Inflammatory macrophage treated with lipopolysaccharide for 1 hour (primary cell): ENCODE measurements at places on chromosomes 6 and 20.

DNA sequence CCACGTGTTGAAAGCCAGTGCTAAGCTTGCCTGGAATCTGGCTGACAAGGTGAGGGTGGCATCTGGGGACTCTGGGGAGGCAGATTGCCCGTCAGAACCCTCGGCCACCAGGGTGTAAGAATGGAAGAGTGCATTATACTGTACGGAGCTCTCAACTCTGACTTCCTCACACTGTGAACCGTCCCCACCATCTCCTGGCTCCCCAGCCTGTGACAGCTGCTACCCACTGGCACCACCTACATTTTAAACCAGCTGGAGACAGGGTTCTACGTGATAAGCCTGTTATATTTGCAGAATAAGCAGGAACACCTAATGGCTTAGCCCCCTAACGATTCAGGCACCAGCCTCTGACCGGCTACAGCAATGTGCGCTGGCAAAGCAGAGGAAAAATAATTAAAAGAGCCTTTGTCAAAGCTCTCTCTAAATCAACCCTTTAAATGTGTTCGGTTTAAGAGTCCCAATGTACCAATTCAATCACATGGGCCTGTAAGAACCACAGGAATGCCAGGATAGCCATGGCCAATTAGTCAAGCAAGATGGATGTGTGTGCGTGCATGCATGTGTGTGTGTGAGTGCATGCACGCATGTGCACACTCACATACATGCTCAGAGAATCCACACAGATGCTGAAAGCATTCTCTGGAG lies 89.1 kb upstream of the TAB2 start:
- DNase-seq: no peak

GRCh38 chr6:36414481-36414880 lies 27.0 kb upstream of the ETV7 start:
- no peak for DNase-seq

DNA sequence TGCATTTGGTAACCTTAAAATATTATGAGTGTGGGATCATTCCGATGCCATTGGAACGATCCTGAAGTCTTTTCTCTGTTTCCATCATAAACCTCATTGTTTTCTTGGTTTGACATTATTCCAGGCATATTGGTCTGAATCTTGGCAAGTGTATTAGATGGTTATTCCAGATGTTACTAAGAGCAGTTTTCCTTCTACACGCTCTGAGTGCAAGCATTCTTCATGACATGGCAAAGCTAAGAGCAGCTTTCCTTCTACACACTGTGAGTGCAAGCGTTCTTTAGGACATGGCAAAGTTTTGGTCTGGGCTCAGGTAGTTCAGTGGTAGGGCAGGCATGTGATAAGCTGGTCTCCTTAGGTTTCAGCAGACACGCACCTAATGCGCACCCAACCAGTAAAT lies 53.0 kb downstream of the SMOC2 start:
- DNase-seq: no peak

GRCh38 chr6:16305788-16306187 lies 67.4 kb downstream of the GMPR start:
- DNase-seq: no peak

DNA sequence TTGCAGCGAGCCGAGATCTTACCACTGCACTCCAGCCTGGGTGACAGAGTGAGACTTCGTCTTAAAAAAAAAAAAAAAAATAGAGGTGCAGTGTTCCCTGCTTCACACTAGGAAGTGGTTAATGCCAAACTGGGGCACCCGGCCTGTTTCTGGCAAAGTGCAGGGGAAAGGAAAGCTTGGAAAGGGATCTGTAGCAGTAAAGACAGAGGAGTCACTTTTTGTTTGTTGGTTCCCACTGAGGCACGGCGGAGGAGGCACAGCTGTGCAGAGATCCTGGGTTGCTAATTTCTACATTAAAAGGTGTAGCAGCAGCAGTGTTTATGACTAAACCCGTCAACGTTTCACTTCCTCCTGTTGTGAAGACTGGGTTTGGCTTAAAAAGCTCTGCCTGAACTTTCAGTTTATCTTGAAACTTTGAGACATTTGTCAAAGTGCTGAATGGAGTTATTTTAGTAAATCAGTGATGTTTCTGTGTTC lies 125.6 kb downstream of the CARMIL1 start:
- DNase-seq: peak; percentile 23
